Lower lobe of right lung (tissue), 2 donors: ENCODE measurements at places on chromosomes 11 and 22.

GRCh38 chr22:43571181-43571580 is 159.4 kb downstream of the MPPED1 start:
- DNase-seq, result no peak

GRCh38 chr11:122337241-122337640 is 221.2 kb upstream of the BLID start:
- no peak for DNase-seq

DNA sequence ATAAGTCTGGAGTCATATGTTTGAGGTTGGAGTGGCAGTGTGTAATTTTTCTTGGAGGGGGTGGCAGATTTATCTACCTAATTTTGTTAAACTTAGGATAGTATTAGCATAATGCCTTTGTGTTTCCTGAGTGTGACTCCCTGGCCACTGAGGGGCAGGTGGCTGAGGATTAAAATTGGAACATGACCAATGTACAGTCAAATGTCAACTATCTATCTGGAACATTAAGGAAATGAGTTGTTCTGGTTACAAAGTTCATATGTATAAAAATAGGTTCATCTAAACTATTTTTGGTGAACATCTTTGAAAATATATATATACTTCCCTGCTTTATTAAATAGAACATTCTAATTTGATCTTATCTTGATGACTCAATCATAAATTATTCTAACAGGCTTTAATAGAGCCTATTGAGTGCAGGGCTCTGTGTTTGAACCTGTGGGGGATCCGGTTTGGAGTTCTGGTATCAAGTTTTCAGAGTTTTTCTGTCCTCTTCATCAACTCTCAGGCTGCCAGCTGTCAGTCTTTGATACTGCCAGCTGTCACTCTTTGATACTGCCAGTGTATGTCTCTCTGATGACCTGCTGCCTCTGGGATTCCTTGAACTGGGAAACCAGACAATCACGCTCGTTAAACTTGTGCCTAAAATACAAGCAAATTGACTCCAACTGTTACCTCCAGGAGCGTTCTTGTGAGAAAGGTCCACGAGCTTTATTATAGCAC is 309.6 kb downstream of the METTL15 start:
- DNase-seq, result no peak

DNA sequence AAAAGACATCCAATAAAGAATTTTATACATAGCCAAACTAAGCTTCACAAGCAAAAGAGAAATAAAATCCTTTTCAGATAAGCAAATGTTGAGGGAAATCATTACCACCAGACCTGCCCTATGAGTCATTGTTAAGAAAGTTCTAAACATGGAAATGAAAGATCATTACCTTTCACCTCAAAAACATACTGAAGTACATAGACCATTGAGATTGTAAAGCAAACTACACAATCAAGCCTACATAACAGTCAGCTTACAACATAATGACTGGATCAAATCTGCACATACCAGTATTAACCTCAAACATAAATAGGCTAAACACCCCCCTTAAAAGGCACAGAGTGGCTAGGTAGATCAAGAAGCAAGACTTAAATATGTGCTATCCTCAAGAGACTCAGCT is 501.0 kb upstream of the LUZP2 start:
- DNase-seq, result no peak

DNA sequence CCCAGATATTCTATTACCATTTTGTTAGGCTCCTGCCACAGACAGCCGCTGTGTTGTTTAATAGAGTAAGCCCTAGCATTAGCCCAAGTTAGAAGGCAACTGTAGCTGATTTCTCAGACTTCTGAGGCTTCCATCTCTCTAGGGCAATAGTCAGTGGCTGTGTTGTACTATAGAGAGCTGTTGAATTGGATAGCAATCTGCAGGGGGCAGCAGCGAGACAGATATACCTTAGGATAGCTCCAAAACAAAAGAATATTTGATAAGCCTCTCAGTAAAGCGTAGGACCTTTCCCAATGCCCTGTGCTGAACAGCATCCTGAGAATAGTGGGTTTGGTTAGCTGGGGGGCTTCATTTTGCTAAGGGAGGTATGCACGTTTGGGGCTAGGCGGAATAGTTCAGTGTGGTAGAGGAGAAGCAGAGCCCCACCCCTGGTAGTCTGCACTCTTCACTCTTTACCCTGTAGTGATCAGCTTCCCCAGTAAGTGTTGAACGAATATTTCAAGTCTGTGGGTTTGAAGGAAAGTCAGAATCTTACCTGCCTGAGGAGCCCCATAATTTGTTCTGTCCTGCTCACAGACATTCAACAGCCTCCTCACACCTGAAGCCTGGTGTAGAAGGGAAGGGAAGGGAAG is 515.1 kb downstream of the INSC start:
- peak; percentile 55 for DNase-seq

- no peak for DNase-seq
These were observed 79.6 kb downstream of the EMSY start for GRCh38 chr11:76524461-76524860.

DNA sequence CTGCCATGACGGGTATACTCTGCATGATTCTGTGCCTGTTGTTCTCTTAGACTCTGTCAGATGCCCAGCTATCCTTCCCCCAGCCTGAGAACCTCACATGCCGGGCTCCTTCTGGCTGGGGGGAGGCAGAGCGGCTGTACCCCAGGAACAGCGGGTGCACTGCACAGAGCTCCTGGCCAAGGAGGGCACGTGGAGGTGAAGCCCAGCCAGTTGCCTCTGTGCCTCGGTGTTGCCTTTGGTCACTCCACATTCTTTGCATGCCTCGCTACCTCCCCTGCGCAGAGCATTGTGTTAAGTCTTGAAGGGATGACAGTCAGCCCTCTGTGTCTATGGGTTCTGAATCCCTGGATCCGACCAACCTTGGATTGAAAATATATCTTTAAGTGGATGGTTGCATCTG is 77.7 kb downstream of the FEZ1 start:
- DNase-seq, result no peak

DNA sequence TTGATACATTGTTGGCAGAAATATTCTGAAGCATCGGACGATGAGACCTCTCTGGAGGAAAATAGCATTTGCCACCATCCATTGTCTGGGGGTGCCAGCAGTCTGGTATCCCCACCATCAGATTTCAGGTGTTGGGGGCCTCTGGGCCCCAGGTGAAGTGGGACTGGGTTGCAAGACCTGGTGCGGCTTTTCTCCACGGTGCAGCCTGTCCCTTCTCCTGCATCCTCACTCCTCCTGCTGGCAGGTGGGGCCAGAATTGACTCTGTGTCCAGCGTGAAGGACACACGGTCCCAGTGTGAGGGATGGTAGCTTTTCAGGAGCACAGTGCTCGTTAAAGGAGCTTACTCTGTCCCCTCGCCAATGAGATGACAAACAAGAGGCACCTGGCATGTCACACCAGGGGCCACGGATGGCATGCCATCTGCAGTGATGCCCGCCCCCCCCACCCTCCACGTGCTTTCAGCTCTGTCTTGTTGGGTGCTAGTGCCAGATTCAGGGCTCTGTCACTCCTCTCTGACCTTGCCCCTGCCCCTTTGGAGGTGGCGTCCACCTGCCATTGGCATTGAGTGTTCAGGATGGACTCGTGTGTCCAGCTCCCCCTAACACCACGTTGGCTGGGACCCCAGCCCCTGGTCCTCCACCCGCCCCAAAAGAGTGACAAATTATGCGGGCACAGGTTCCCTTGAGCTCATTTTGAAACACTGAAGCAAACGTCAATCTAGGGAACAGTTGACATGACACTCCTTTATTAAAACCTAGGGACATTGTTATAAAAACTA is 62.4 kb downstream of the PARVG start:
- no peak for DNase-seq

GRCh38 chr11:1221848-1222311 is 986 bp upstream of the MUC5B start:
- peak; percentile 38 for DNase-seq
